Right cardiac atrium (tissue), 5 donors: ENCODE measurements at places on chromosomes 6 and 20. TPM values are rescaled to one million over a fixed set of nuclear protein-coding genes. Genes with fewer than 3 reads are reported as not detected.

GRCh38 chr20:3767110-3767426 lies 485 bp downstream of the ADISSP start:
- peak; percentile 63 for DNase-seq

Gene FAM184A
- 2.9 TPM for polyA plus RNA-seq

DNA sequence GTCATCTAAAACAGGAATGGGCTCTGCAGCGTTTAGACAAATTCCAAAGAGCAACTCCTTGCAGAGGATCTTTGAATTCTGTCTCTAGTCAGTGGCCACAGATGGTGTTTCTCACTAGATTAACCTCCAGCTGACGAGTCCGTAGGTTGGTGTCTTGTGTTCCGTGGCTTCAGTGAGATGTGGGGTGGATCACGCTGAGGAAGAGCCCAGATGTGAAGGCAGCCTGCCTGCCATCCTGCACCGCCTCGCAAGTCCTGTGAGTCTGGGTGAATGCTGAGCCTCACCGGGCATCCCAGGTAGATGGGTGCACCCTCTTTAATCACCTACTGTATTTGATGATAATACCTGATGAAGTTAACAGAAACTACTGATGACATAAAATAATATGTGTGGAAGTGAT lies 70.4 kb downstream of the THBS2 start:
- DNase-seq: no peak

Gene NOX3
- not detected for polyA plus RNA-seq

GRCh38 chr6:34929241-34929978 lies 40.4 kb downstream of the ANKS1A start:
- DNase-seq: no peak

Gene GATA5
- 1.5 TPM for polyA plus RNA-seq

GRCh38 chr6:92589996-92590395 lies 829.4 kb downstream of the EPHA7 start:
- DNase-seq: no peak

Gene CLPSL2
- polyA plus RNA-seq: not detected

- DNase-seq: no peak
These were observed 107.7 kb downstream of the JPH2 start for GRCh38 chr20:44079291-44079690.

GRCh38 chr6:35449287-35449881 lies 2.8 kb upstream of the FANCE start:
- DNase-seq: no peak

Gene COL20A1
- polyA plus RNA-seq: not detected

DNA sequence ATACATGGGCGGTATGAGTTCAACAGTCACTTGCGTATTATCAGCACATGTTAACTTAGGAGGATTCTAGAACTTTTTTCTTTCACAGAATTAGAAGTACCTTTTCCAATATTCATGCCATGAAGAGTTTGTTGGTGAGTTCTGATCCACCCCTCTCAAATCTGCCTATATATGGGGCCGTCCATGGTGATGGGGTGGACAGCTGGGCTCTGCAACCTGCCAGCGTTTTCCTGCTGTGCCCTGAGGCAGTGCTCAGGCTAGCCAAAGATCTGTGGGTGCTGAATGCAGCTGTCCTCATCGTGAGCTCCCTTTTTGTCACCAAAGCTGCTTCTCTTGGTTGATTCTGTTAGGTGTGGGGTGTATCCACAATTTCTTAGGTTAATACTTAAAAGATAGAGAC lies 88.7 kb downstream of the THBS2 start:
- no peak for DNase-seq

Gene BPIFB1
- polyA plus RNA-seq: not detected

DNA sequence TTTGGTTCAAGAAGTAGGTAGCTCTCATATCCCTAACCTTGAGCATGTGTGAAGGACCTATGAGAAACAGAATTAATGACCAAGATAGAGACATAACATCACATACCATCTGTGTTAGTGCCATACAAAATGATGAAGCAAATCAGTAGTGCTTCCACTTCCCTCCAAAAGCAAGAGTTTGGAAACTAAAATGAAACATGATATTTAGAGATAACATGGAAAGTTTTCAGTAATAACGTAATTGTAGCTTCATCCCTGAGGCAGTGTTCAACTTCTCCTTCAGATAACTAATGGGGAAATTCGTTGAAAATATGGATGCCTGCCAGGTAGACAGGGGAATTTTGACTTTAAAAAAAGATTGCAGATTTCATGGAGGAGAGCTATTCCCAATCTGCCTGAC lies 248.4 kb upstream of the IRAK1BP1 start:
- DNase-seq: no peak

GRCh38 chr6:33732385-33732784 lies 14.3 kb downstream of the IP6K3 start:
- no peak for DNase-seq

DNA sequence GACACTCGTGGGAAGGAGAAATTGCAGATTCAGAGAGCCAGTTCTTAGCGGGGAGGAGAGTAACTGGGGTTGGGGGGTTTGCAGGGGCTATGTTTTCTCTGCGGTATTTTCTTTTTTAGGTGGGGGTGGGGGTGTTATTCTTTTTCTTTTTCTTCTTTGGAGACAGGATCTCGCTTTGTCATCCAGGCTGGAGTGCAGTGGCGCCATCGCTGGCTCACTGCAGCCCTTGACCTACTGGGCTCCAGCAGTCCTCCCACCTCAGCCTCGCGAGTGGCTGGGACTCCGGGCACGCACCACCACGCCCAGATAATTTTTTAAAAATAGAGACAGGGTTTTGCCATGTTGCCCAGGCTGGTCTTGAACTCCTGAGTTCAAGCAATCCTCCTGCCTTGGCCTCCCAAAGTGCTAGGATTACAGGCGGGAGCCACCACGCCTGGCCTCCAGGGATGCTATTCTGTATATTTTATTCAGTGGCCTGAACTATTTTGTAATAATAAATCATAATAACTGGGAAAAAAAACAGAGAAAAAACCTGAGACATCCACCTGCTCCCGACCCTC lies 57.3 kb downstream of the UBE2V1 start:
- DNase-seq: no peak

GRCh38 chr6:39280247-39280731 lies 33.9 kb downstream of the KCNK17 start:
- peak; percentile 58 for DNase-seq

Gene PLCB1
- polyA plus RNA-seq: 7.6 TPM

DNA sequence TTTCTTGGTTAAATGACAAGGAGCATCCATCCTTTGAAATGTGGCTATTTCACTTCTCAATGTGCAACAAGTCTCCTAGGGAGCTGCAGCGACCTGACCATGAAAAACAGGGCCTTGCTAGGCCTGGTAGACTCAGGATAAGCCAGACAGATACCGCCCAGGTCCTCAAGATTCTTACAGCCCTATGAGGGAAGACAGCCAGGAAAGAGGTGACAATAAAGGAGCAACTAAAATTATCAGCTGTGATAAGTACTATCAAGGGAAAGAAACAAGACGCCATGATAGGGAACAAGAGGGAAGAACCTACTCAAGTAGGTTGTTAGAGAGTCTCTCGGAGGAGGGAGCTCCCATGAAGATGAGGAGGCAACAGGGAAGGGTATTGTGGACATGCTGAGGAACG lies 51.4 kb upstream of the EMILIN3 start:
- no peak for DNase-seq

GRCh38 chr6:56497240-56497639 lies 145.4 kb downstream of the DST start:
- DNase-seq: no peak

DNA sequence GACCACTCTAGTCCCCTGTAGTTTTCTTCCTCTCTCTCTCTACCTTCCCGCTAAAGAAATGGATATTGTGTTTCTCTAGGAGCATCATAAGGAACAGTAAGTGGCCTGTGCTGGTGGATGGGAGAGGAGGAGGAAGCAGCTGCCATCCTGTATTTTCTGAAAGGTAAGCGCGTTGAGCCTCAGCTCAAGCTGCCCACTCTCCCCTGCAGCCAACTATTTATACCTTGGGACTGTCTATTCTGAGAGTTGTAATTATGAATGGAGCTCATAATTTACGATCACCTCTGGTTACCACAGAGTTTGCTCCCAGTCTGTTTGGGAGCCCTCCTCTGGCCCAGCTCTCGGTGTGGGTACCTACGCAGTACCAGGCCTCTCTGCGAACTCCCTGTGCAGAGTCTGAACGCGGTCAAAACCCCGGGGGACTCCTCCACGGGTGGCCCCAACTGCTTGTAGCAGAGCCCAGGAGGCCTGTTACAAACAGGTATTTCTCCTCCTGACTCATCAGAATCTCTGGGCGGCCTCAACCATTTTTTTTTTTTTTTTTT lies 285.4 kb downstream of the SMOC2 start:
- no peak for DNase-seq

GRCh38 chr20:61942526-61942925 lies 123.2 kb downstream of the TAF4 start:
- no peak for DNase-seq

DNA sequence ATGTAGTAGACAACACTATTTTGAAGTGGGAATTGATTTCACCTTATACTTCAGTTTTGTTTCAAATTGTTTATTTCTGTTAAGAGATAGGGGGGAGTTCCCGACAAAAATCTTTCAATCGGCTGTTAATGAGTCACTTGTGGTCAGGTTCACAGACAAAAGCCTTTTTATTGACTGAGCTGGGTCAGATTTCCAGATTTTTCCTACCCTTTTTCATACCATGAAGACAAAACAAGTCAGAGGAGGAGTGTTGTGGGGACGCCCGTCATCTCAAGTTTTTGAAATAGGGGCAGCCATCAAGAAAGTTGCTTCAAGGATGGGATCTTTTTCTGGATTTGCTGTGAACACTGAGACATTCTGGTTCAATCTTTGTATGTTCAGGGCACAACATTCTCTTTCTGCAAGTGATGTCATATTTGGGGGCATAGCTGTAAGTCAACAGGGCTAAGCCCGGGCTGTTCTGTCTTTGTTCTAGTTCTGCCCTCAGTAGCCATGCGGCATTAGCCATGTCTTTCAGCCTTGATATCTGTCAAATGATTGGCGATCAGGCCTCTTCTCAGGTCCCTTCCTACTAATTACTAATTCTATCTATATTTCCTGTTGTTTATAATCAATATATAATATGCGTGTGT lies 496.0 kb upstream of the MARCKS start:
- no peak for DNase-seq

DNA sequence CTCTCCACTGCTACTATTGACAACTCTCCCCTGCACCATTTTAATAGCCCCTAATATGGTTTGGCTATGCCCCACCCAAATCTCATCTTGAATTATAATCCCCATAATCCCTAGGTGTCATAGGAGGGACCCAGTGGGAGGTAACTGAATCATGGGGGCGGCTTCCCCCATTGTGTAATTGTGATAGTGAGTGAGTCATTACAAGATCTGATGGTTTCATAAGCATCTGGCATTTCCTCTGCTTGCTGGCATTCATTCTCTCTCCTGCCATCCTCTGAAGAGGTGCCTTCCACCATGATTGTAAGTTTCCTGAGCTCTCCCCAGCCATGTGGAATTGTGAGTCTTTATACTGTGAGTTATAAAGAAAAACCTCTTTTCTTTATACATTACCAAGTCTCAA lies 74.1 kb upstream of the TCF21 start:
- peak; percentile 29 for DNase-seq

GRCh38 chr6:5338177-5338960 lies 77.1 kb downstream of the FARS2 start:
- DNase-seq: no peak

DNA sequence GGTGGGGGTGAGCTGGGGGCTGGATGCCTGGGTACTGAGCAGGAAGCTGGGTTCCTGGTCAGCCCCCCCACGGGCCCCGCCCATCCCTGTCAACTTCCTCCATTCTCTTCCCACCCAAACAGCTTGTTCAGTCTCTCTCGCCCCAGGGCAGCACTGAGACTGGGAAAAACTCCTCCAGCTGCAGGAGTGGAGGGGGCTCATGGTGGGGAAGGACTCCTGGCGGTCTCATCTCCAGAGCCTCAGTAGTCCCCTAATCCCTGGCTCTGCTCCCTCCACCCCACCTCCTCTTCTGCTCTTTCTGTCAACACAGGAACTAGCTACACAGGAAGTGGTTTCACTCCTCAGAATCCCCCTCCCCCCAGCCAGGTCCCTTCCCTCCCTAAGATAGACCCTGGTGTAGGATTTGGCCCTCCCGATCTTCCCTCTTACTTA lies at the start of gene GPSM3:
TSS of gene GPSM3 (minus strand) at position 36 of the 432 bp plus-strand sequence. CDS start 130 bp downstream, outside the sequence.
- DNase-seq: peak; percentile 89

DNA sequence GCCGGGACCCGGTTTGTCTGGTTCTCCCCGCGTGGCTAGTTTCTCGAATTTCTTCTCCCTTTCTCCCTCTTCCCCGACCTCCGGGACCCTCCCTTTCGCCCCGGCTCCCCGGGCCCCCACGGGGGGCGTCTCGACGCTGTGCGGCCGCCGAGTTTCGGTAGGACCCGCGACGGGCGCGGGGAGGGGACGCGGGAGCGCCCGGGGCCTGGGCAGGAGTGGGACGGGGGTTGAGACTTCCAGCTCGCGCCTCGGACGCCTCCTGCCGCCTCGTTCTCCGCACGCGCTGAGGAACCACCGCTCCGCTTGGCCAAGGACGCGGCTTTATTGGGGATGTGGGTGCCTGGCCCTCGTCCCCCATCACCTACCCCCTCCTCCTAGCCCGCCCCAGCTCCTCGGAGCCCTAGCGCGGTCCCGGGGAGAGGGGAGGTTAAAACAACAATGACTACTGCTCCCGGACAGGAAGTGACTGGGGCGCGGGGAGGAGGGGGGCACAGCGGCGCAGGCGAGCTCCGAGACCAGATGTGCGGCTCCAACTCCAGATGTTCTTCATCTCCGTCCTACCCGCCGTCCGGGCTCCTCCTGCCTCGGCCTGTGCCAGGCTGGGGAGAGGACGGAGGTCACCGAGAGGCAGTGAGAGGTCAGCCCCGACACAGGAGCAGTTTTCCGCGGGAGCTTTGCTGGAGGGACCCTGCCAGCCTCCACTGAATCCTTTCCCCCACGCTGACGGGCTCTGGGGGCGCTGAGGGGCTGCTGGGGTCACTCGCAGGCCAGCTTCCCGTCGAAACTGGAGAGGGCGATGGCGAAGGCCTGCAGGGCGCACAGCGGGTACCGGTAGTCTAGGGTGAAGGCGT lies 917 bp upstream of the TEAD3 start:
- DNase-seq: peak; percentile 91

Gene NMBR
- not detected for polyA plus RNA-seq

- no peak for DNase-seq
These were observed 1307.0 kb upstream of the GJE1 start for GRCh38 chr6:140825731-140826130.

DNA sequence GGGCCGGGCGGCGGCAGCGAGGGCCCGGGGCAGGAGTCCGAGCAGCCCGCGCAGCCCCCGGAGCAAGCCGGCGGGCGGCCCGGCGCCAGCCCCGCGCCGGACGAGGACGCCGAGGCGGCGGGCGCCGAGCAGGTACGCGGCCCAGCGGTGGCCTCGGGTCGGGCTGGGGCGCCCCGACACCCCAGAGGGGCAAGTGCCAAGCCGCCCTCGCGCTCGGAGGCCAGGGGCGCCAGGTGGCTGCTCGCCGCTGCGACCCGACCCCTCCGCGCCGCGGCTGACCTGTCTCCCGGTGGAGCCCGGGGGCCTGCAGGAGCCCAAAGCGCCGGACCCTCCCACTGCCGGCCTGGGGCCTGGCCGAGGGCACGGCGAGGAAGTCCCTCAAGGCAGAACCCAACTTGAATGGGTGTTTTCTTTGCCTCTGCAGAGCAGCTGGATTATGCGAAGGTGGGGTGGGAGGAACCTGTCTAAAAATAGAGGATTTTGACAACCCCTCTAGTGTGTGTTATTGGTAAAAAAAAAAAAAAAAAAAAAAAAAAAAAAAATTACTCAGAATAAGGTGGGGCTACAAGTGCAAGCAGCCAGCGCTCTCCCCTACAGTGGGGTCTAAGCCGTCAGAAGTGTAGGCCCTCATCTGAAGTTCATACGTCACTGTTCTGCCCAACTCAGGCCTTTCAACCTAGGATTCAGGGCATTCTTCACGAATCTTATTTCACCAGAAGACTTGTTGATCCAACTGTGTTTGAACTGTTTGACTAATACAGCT lies 609 bp downstream of the OGFRL1 start:
- peak; percentile 37 for DNase-seq

- no peak for DNase-seq
These were observed 81.2 kb upstream of the PHACTR1 start for GRCh38 chr6:12635375-12635774.

Gene FGD2
- polyA plus RNA-seq: 5.1 TPM
